ENCODE measurements at places on chromosomes 3 and 15.

DNA sequence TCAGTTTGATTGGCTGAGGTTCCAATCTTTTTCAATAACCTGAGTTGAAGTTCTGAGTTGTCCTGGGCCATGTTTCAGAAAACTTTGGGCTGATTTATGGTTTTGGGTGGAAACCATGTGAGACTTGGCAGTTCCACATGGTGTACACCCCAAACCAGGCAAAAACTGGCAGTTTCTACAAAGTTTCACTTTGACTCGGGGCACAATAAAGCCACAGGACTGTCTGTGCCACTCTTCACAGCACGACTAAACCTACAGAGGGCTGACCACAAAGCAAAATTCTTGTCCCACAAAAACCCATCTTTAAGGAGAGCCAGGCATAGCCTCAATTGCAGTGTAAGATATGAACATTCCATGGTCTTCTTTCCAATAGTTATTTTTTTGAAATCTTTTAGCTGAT lies 155.0 kb downstream of the DUT start:
- DNase-seq = no peak

- no peak for DNase-seq
These were observed 847.6 kb downstream of the TBL1XR1 start for GRCh38 chr3:176349706-176350105.

- no peak for DNase-seq
These were observed 60.2 kb upstream of the LCTL start for GRCh38 chr15:66625974-66626373.

GRCh38 chr3:5430701-5431100 lies 243.2 kb downstream of the EDEM1 start:
- DNase-seq = no peak

GRCh38 chr3:98519351-98519750 lies 3.4 kb downstream of the CLDND1 start:
- no peak for DNase-seq

- no peak for DNase-seq
These were observed 13.4 kb downstream of the FOXL2NB start for GRCh38 chr3:138960417-138960852.

DNA sequence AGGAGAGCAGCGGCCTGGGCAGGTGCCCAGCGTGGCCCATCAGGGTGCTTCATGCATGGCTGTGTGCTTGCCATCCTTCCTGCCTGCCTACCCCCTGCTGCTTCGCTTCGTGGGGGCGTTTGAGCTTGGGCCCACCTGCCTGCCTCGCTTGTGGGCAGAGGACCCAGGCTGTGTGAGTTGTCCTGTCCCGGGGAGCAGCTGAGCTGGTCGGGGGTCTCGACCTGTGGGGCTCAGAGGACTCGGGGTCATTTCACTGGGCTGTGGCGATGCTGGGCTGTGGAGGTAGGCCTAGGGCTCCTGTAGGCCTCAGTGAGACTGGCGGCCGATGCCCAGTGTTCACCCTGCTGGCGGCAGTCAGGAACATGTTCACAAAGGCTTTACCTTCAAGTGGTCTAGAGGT lies 12.1 kb upstream of the STAB1 start:
- DNase-seq = no peak

- no peak for DNase-seq
These were observed 995 bp downstream of the CHST14 start for GRCh38 chr15:40471808-40472150.

DNA sequence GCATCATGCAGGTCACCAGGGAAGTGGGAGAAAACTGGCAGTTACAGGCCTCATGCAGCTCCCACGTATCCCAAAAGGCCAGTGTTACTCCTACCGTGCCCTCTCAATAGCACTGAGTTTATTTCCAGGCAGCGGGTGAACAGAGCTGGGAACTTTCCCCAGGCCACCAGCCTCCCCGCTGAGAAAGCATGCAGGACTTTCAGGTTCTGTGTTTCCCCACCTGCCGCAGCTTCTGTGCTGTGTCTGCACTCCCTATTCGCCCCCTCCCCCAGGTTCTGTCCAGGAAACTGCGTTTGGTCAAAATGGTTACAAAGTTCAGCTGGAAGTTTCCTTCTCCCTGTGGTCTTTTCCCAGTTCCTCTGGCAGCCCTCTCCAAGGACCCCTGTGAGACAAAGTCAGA lies 21.4 kb downstream of the NEK11 start:
- no peak for DNase-seq

- no peak for DNase-seq
These were observed 29.7 kb downstream of the SLC4A7 start for GRCh38 chr3:27454461-27454860.

DNA sequence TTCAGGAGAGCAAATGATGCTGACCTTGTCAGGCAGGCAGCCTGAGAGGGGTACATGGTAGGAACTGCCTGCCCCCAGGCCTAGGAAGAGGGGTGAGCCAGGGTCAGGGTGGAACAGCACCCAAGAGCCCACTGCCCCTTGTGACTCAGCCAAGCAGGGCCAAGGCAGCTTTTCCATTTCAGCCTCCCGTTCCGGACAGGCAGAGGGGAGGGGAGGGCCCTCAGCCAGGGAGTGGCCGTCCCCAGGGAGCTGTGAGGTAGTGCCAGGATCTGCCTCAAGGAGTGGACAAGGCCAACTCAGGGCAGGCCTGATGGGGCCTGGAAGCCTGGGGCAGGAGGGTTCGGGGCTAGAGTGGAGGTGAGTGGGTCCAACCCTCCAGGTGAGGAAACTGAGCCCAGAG lies 5.1 kb upstream of the ANKRD63 start:
- no peak for DNase-seq

GRCh38 chr3:5011555-5012256 lies 32.5 kb downstream of the BHLHE40 start:
- no peak for DNase-seq

DNA sequence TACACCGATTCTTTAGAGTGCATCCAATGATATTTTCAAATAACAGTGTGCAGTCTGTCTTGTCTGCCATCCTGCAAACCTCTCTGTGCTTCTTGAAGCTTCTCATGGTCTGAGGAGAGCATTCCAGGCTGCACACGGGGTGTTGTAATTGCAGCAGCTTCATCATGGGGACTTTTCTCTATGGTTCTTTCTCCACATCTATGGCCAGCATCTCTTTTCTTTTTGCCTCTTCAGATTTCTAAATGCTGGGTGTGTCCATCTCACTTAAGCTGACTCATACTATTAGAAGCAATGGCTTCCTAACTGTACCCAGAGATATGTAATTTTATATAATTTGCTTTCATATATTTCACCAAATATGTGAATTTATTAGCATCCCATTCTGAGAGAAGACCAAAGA lies 63.8 kb upstream of the EPHB3 start:
- DNase-seq = no peak

Data from activated CD8-positive, alpha-beta memory T cell treated with anti-CD3 and anti-CD28 coated beads for 1 hour (primary cell).